Aorta (tissue), 5 donors: ENCODE measurements at places on chromosomes 16 and 17. TPM values are rescaled to one million over a fixed set of nuclear protein-coding genes. Genes with fewer than 3 reads are reported as not detected.

The CLEC18A gene
- total RNA-seq = 3.0 TPM

The PRSS22 gene
- not detected for total RNA-seq

The ABCC11 gene
- total RNA-seq = not detected

The GNGT2 gene
- total RNA-seq = 1.8 TPM

The ZSCAN10 gene
- not detected for total RNA-seq

The PRSS21 gene
- not detected for total RNA-seq

The TMEM238L gene
- total RNA-seq = not detected

DNA sequence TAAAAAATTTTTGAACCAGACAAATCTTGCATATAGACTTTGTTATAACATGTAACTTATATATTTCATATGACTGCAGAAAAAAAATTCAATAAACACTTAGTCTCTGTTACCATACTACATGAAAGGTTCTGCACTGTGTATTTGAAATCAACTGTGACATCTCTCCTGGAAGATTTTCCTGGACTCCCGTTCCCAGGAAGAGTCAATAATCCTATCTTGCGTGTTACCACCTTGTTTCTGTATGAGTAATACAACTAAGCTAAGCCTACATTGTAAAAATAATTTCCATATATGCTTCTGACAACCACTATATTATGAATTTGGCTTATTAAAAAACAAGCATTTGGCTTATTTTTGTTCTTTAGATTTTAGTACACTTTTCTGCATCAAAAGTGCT, 665.6 kb upstream of the SOX9 start:
- no peak overlapping the region for H3K27ac ChIP-seq
- no peaks in the 10 kb centered on the region for H3K4me1 ChIP-seq
- H3K4me3 ChIP-seq = no peak overlapping the region
- no peaks in the 10 kb centered on the region for H3K36me3 ChIP-seq
- H3K27me3 ChIP-seq = no peaks in the 10 kb centered on the region

DNA sequence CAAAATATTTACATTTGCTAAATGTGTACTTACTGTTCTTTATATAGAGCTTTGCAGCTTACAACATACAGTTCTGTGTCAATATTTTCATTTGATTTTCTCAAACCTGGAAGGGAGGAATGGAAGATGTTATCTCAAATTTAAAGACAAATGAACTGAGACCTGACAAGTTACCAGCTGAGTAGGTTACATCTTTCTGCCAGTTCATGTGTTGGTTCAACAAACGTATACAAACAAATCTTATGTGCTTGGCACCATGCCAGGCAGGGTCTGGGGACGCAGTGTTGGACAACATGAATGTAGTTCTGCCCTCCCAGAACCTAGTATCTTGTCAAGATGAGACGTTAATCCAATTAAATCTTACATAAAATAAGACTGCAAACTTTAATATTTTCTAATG, 507.5 kb upstream of the HSBP1 start:
- no peaks in the 10 kb centered on the region for H3K36me3 ChIP-seq
- H3K27ac ChIP-seq = no peak overlapping the region
- no peak overlapping the region for H3K4me3 ChIP-seq
- no peaks in the 10 kb centered on the region for H3K27me3 ChIP-seq
- H3K4me1 ChIP-seq = peaks cover 2% of the 10 kb centered on the region

- no peak overlapping the region for H3K4me3 ChIP-seq
- DNase-seq = peak; percentile 69
- H3K4me1 ChIP-seq = no peaks in the 10 kb centered on the region
- H3K36me3 ChIP-seq = no peaks in the 10 kb centered on the region
- no peaks in the 10 kb centered on the region for H3K27me3 ChIP-seq
These were observed 66.8 kb downstream of the DNAH3 start for GRCh38 chr16:21083729-21084268.

DNA sequence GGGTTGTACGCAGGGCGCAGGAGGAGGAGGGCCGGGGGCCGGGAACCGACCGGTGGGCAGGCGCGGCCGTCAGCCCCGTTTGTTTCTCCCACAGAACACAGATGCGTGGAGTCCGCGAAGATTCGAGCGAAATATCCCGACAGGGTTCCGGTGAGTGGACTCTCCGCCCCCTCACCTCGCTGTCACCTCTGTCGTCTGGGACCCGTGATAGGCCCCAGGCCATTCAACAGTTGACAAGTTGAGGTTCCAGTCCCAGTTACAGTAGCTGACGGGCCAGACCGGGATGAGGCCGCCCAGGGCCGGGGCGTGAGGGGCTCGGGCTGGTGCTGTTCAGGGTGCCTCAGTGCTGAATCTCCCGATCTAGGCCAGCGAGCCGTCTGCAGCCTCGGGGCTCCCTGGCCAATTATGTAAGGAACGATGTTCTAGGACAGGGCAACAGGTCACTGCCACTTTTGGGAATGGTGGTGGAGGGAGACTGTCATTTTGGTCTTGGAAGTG, 628 bp downstream of the GABARAPL2 start:
- H3K4me3 ChIP-seq = peak overlapping the region; percentile 85
- H3K27ac ChIP-seq = no peak overlapping the region
- peaks cover 2% of the 10 kb centered on the region for H3K36me3 ChIP-seq
- H3K4me1 ChIP-seq = peaks cover 7% of the 10 kb centered on the region
- DNase-seq = no peak
- H3K27me3 ChIP-seq = no peaks in the 10 kb centered on the region

DNA sequence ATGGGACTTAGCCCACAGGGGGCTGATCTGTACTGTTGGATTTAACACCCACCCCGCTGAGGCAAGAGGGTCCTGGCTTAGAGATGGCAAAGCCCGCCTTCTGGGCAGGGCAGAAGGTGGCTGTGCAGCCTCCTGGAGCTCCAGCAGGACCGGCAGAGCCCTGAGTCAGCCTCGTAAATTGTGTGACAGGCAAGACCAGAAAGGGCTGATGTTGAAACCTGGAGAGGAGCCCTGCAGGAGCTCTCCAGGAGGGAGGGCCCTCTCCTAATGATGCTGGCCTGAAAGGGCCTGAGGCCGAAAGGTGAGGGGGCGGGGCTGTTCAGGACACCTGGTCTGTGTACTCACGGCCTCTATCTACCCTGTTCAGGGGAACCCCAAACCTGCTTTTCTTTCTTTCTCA, 22.5 kb upstream of the MYO15B start:
- no peak overlapping the region for H3K4me3 ChIP-seq
- H3K27ac ChIP-seq = no peak overlapping the region
- H3K36me3 ChIP-seq = no peaks in the 10 kb centered on the region

GRCh38 chr16:4533490-4533889, 5.1 kb downstream of the CDIP1 start:
- H3K27ac ChIP-seq = no peak overlapping the region
- no peaks in the 10 kb centered on the region for H3K4me1 ChIP-seq
- H3K36me3 ChIP-seq = no peaks in the 10 kb centered on the region
- H3K27me3 ChIP-seq = no peaks in the 10 kb centered on the region
- DNase-seq = no peak
- no peak overlapping the region for H3K4me3 ChIP-seq
